Caki2 (cell line): ENCODE measurements at places on chromosomes 3 and 15.

GRCh38 chr15:63405683-63406390, 24.2 kb upstream of the CA12 start:
- DNase-seq: no peak

- DNase-seq: no peak
These were observed 1.2 kb downstream of the IGDCC4 start for GRCh38 chr15:65421360-65422215.

GRCh38 chr15:58380280-58380945, 51.4 kb upstream of the LIPC start:
- no peak for DNase-seq

DNA sequence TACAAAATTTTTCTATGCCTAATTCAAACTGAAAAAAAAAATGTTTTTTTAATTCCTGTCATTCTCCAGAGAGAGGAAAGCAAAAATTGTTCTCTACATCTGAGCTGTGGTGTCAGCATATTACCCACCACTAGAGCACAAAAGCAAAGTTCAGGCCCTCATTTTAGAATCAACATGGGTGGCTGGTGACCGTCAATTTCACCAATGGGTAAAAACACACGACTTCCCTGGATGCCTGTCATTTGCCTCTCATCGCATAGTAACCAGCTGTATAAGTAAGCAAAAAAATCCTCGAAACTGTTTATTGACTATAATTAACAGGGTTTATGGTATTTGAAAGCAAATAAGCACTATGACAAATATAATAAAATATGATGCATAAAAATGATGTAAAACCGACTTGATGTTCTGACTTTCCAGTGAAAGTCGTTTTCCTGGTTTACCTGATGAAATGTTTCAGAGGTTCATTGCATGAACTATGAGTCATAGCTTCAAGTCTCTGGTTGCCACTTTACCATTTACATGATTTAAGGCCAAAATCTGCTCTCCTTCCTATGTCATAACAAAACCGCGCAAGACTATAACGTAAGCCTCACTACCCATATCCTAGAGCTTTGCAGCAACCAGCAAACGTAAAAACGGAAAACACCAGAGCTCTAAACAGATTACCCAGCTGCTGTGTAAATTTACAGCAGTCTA, 60.5 kb downstream of the THBS1 start:
- DNase-seq: no peak

DNA sequence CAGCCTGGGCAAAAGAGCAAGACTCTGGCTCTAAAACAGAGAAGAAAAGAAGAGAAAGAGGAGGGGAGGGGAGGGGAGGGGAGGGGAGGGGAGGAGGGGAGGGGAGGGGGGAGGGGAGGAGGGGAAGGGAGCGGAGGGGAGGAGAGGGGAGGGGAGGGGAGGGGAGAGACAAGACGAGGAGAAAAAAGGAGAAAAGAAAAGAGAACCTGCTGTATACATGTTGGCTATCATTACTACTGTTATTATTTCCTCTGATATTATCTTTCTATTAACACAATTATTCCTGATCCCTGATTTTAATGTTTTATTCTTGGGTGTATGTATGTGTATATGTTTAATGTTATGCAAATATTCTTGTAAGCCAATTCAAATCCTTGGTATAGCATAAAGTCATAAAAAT, 46.9 kb downstream of the PLD1 start:
- no peak for DNase-seq

- no peak for DNase-seq
These were observed 41.4 kb downstream of the ZDHHC19 start for GRCh38 chr3:196169836-196170240.

DNA sequence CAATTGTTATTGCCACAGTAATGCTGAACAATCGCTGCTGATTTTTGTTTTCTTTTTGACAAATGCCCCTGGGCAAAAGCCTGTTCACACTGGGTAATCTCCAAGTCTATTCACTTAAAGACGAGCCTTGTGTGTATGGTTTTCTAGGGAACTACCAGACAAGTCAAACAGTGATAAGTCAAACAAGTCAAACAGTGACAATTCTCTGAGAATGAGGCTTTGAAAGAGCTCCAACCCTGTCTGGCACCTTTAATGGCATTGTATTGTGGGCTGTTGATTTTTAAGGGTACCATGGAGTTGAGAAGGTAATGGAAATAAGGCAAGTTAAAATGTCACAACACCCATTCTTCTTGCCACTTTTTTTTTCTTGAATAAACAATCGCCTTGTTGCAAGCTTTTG, 59.4 kb upstream of the TMC3 start:
- no peak for DNase-seq

GRCh38 chr3:132781922-132782321, 59.7 kb upstream of the NPHP3 start:
- no peak for DNase-seq

DNA sequence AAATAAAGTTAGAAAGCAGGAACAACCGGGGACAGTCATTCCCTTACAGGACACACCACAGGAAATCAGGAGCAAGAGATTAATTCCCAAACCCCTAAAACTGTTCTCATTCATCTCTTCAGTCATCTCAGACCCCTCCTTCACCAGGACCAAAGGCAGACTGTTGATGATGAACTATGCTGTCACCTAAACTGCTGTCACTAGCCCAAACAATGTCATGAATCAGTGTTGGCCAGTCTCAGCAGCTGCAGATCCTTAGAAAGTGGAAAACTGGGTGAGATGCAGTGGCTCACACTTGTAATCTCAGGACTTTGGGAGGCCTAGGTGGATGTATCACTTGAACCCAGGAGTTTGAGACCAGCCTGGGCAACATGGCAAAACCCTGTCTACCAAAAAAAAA, 909.6 kb downstream of the ROBO1 start:
- DNase-seq: no peak

DNA sequence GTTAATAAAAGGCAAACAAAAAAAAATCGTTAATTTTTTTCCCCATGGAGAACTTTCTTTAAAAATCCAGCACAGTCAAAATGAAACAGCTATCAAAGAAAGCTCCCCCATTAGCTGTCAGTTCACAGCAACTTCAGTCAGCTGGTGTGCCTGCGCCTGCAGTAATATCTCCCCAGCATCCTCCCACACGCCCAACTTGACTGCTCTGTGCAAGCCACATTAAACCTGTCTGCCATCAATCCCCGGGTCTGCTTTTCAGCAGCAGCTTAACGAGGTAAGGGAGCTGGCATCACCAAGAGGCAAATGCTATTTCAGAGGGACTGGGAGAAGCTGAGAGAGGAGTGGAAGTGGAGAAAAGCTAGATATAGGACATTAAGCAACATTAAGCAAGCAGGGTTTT, 337.5 kb downstream of the GAP43 start:
- no peak for DNase-seq

GRCh38 chr3:71577011-71577410, 6.5 kb downstream of the FOXP1 start:
- no peak for DNase-seq

DNA sequence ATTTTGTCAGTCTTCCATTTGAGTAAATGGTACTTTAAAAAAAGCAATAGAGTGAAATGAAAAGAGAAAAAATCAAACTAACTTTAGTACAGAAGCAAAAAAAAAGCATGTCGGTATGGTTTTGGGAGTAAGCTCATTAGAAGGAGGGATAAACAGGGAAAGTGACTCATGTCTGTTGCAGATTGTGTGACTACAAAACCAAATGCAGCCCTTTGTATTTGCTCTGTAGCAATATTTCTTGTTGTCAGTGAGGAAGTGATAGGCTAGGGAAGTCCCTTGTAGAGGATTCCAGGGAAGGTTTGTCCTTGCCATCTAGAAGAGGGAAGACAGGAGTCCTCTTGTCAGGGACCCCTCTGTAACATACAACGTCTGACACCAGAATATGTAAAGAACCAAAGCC, 150.5 kb upstream of the POU1F1 start:
- no peak for DNase-seq

GRCh38 chr3:155972885-155973584, 102.6 kb downstream of the GMPS start:
- DNase-seq: no peak

DNA sequence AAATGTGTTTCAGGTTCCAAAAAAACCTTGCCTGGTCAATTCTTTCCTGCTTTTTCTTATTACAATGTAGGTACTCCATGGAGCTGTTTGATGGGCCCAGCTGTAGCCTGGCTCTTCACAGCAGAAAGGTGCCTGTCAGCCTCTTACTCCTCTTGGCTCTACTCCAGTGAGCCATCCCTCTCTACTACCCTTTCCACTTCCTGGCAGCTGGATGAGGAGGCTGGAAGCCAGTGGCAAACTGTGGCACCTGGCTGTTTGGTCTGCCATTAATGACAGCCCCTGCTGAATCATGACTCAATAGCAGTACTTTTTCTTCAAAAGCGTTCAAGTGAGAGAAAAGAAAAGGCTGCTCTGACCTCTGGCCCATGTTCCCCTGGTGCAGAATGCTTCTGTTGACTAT, 618.1 kb downstream of the PYDC2 start:
- peak; percentile 43 for DNase-seq

- DNase-seq: no peak
These were observed 231.0 kb upstream of the RASGRP1 start for GRCh38 chr15:38795471-38796245.

DNA sequence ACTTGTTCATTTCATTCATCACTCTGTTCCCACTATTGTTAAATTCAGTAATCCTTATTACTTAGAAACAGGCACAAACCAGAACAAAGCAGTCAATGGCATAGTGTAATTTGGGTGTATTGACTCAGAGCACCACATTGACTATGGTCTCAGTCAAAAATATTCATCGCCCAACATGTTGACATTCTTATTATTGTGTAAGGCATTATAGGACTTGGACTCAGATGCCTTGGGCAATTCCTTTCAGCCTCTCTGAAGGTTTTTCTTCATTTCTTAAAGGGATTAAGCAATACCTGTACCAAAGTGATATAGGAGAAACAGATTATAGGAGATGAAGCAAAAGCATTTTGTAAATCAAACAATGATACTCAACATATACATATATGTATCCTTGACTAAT, 114.7 kb upstream of the BHLHE40 start:
- no peak for DNase-seq

DNA sequence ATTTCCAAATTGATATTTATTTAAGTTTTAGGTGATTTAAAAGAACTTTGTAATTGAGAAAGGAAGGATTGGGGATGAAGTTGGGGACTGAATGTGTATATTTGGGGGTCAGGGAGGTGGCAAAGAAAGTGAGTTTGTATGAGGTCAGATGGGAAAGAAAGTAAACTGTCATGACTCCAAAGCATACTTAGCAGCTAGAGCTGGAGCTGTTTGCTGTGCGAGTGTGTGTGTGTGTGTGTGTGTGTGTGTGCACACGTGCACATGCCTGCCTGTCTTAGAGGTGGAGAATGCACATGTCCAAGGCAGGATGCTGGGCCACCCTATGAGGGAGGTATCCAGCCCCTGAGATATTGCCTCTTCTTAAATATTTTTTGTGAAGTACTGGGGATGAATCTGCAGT, 21.0 kb downstream of the BOC start:
- DNase-seq: no peak

DNA sequence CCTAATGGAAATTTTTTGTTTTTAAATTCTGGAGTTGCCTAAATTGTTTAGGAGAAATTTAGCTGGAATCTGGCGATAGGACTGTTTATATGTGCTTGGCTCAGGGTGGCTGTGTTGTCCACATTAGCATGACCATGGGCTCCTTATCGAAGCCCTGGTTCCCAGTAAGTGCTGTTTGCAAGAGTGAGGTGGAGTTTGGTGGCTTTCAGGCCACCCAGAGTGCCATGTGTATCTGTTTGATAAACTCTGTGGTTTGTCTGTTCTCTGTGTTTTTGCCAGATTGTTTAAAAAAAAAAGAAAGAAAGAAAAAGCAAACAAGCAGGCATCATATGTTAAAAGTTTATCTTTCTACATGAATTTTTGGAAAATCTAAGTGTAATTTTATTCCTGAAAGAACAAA, 51.5 kb downstream of the PLCL2 start:
- no peak for DNase-seq

DNA sequence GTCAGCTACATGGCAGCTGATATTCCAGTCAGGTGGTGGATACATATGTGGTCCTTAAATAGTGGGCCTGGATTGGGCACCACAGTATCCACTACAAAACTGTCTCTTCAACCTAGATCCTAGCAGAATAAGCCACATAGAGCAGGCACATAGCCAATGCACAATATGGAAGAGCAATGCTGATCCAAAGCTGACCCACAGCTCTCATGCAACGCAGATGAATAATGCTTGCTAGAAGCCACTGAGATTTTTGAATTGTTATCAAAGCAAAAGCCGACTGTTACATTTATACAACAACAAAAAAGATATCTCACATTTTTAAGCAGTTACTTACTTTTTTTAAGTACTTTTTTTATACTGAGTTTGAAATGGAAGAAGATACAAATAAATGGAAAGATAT, 11.2 kb downstream of the CNTN3 start:
- no peak for DNase-seq

DNA sequence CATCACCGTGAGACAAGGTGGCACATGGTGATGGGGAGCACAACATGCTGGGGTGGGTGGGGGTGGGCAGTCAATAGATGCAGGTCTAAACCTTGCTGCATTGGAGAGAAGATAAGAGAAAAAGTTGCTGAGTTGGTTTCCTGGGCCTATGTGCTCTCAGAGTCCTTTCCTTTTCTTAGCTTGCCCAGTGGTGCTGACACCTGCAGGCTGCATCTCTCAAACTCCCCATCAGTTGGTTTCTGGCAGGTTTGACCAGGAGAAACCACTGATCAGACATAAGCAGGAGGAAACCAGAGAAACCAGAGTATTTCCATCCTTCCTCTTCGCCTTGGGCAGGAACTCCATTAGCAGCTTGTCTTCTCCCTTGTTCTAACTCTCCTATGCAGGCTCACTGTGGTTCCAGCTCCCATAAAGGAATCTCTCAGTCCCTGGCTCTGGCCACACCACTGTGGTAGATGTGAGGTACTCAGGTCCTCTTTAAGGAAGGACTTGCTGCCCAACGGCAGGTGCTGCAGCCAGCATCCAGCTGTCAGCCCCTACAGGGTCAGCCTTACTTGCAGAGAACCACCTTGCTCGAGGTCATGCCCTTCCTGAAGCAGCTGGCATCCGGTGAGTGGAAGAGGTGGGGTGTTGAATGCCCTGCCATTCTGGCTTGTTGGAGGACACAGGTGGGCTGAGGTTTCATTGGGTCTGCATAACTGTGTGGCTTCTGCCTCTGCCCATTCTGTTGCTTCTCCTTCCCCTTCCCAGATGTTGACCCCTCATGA, 172.3 kb upstream of the ANKRD28 start:
- no peak for DNase-seq

- DNase-seq: no peak
These were observed 149.4 kb downstream of the SHOX2 start for GRCh38 chr3:157956850-157957249.
